Osteocyte (in vitro differentiated cells): ENCODE measurements at places on chromosomes 6 and 20. TPM values are rescaled to one million over a fixed set of nuclear protein-coding genes. Genes with fewer than 3 reads are reported as not detected.

ENPP4 gene
- total RNA-seq = 0.18 and 0.27 TPM in 2 replicates

DNA sequence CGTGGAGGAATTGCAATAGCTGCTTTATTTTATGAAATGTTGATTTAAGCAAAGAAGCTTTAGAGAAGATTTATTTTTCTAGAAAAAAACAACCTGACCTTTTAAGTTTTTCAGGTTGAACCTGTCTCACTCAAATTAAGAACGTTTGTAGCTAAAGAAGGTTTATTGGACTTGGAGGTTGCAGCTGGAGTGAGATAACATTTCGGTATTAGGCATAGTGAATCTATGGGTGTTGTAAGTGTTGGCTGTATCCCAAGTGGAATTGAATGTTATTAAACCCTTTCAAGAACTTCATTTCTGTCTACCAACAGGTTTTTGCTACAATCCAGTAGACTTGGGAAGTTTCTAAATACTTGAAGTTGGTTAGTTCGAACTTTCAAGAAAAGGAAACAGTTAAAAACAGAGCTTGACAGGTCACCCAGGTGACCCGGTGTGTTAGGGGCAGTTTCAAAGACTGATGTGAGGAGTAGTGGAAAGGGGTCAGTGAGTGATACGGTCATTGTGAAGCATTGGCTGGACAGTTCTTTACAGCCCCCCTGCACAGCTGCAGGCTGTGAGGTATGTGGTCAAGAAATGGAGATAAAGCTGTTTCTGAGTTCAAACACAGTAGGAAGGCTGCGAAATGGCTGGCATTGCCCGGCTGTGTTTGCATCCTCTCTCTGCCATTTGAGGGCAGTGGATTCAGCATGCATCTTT, 2.4 kb upstream of the TBCC start:
- no peak for DNase-seq

- no peak for DNase-seq
Observed at GRCh38 chr6:130908188-130908587, 81.0 kb downstream of the SMLR1 start.

- no peak for DNase-seq
Observed at GRCh38 chr20:31671324-31671723, 33.6 kb downstream of the COX4I2 start.

DNA sequence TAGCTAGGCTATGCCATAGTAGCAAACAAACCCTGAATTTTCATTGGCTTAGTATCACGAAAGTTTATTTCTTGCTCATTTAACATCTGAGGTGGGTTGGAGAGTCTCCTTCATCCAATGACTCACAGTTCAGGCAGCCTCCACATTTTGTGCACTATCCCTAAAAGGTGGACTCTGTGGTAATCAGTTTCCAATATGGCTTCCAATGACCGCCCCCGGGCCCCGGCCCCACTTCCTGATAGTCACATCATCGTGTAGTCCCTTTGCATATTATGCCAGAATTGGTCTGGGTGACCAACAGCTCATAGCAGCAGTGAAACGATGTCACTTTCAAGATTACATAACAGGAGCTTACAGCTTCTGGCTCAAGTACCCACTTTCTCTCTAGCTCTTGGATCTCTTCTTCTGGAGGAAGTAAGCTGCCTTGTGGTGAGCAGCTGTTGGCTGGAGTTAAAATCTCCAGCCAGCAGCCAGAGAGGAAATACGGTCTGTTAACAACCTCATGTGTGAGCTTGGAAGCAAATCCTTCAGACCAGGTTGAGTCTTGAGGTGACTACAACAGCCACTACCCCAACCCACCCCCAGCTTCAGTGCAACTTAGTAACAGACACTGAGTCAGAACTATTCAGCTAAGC, 7.8 kb downstream of the HCRTR2 start:
- no peak for DNase-seq
